ENCODE measurements at places on chromosomes 3 and 15.

- DNase-seq, result no peak
Observed at GRCh38 chr3:148641722-148642121, 56.0 kb upstream of the AGTR1 start.

GRCh38 chr15:88166082-88166993 is 90.2 kb downstream of the NTRK3 start:
- peak; percentile 19 for DNase-seq

- DNase-seq, result no peak
Observed at GRCh38 chr15:75073197-75073596, 49.8 kb downstream of the PPCDC start.

DNA sequence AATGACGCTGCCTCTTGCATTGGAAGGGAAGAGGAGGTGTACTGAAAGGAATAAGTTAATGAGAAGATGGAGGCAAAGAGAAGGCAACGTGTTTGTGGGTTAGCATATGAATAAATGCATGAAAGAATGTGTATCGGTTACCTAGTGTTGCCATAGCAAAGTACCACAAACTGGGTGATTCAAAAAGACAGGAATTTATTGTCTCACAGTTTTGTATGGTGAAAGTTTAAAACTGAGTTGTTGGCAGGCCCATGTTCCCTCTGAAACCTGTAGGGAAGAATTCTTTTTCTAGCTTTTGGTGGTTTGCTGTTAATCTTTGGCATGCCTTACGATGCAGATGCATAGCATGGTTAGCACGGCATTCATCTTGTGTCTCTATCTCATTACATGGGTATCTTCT is 729.9 kb downstream of the MECOM start:
- no peak for DNase-seq

- DNase-seq, result no peak
Observed at GRCh38 chr15:74464216-74464615, 3.3 kb upstream of the UBL7 start.

DNA sequence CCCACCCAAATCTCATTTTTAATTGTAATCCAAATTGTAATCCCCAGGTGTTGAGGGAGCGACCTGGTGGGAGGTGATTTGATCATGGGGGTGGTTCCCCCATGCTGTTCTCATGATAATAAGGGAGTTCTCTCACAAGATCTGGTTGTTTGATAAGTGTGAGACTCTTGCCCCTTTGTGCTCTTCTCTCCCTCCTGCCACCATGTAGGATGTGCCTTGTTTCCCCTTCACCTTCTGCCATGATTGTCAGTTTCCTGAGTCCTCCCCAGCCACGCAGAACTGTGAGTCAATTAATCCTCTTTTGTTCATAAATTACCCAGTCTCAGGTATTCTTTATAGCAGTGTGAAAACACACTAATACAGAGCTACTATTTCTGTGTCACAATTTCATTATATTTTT is 88.7 kb downstream of the NCEH1 start:
- no peak for DNase-seq

DNA sequence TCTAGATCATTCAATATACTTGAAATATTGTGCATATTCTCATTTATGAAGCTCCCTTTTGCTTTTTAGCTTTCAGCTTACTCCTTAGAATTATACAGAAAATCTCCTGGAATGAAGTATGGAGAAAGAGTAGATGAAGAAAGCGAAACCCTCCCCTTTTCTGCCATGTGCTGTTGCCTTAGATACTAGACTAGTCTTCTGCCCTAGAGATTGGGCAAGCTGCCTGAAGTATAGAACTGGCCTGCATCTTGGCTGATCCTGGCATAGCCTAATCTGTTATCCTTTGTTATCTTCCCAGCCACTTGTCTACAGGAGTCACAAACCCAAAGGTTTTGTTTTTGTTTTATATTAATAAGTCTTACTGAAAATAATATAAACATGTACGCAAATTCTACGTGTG is 138.8 kb downstream of the RBPMS2 start:
- no peak for DNase-seq

DNA sequence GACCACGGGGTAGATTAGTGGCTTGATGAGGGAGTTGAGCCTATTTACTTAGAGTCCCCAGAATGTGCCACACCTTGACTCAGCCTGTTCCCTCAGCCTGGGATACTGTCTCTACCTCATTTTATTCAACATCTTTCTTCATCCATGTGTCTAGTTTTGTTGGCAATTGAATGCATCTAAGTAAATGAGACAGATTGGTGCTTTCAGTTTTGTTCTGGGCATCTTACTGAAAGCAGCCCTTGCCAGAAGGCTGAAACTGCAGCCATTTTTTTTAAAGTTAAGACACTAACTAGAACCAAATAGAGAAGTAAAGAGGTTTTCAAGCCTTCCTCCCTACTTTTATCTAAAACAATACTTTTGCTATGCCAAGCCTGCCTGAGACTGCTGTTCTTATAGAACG is 246.8 kb downstream of the SLCO3A1 start:
- DNase-seq, result no peak

GRCh38 chr3:183327343-183327742 is 74.3 kb downstream of the B3GNT5 start:
- DNase-seq, result no peak

- DNase-seq, result no peak
Observed at GRCh38 chr3:49238274-49239127, 38.5 kb downstream of the C3orf62 start.

GRCh38 chr15:58410353-58410752 is 21.4 kb upstream of the LIPC start:
- peak; percentile 18 for DNase-seq

GRCh38 chr15:65956899-65957298 is 87.6 kb downstream of the RAB11A start:
- DNase-seq, result no peak

DNA sequence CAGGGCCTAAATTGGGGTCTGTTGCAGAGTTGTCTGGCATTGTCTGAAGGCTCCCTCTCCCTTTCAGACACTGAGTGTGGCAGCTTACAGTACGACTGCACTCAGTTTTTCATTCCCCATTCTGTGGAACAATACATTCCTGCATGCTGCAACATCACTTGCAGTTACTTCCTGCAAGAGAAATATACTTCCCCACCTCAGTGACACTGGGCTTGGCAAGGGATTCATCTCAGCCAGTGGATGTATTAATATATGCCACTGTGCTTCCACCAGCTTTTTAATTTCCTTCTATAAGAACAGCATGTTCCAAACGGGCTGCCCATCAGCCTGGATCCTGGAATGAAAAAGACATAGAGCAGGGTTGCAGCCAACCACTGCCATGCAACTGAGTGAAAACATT is 23.1 kb downstream of the B3GALNT1 start:
- DNase-seq, result no peak

- DNase-seq, result no peak
Observed at GRCh38 chr3:159238646-159239045, 436.8 kb downstream of the MFSD1 start.

GRCh38 chr3:17740721-17741141 is 1.7 kb downstream of the TBC1D5 start:
- no peak for DNase-seq

DNA sequence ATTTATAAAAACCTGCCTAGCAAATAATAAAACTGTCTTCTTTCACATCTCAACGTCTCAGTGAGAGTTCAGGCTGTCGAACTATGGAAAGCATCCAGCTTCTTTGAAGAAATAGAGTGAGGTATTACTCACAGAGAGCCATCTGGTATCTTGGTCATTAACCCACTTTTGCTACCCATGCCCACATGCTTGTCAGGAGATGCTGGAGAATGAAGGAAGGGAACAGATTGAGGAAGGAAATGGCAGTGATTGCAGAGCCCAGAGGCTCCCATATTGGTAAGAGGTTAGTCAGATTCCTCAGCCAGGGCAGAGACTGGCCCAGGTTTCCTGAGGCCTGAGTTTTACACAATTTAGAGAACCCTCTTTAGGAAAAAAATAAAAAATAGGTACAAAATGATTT is 119.1 kb downstream of the B3GALNT1 start:
- no peak for DNase-seq

- DNase-seq, result no peak
Observed at GRCh38 chr3:175346573-175347356, 487.6 kb downstream of the NAALADL2 start.

- DNase-seq, result no peak
Observed at GRCh38 chr3:170405101-170405500, 13.6 kb upstream of the CLDN11 start.

DNA sequence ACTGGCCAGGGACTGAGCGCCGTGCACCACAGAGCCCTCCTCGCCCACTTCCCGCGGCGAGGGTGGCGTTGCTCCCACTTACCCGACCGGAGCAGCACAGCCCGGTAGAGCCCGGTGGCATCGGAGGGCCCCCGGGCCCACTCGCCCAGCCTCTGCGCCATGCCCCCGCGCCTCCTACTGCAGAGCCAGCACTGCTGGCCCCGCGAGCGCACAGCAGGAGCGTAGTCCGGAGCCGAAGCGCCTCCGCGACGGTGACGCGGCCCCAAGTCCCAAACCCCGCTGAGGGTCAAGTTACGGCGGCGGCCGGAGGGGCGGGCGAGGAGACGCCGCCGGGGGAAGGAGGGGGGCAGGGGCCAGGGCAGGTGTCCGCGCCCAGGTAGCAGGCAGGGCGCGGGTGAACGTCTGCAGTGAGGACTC is 9.6 kb upstream of the FAM107A start:
- no peak for DNase-seq

DNA sequence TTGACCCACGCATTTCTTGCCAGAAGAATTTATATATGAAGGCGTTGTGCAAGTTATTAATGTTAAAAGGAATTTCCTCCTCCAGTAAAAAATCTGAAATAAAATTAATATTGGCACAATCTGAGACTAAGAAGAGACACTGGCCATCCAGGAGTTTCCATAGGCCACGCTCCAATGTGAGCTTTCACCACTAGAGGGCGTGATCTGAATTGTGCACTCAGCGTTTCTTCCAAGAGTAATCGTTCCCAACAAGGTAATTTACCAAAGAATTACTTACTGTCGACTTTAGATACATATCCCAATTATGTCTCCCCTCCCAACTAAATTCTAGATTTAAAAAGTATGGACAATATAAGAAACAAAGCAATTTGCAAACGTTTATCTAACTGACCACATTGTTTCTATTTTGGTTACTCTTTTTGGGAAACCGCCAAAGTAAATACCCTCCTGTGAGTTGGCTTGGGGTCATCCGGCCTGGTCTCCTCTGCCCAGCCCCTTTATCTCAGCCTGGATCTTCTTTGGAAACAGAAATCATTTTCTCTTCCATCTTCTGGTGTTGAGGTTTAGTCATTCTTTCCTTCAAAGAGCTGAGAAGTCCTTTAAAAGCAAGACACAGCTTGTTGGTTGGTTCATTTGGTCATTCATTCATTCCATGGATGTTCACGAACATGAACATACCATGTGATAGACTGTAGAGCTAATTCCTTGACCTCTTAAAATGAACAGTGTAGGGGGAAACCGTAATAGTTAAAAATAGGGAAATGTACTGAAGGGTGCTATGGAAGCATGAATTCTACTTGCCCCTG is 26.2 kb downstream of the POLR2M start:
- peak; percentile 52 for DNase-seq

GRCh38 chr3:98188545-98188944 is 22.0 kb downstream of the OR5H15 start:
- DNase-seq, result peak; percentile 29

GRCh38 chr15:71570736-71571135 is 239.6 kb upstream of the NR2E3 start:
- DNase-seq, result no peak

GRCh38 chr3:6779140-6779539 is 81.8 kb upstream of the GRM7 start:
- no peak for DNase-seq

GRCh38 chr15:94576889-94577533 is 345.6 kb downstream of the MCTP2 start:
- peak; percentile 42 for DNase-seq

DNA sequence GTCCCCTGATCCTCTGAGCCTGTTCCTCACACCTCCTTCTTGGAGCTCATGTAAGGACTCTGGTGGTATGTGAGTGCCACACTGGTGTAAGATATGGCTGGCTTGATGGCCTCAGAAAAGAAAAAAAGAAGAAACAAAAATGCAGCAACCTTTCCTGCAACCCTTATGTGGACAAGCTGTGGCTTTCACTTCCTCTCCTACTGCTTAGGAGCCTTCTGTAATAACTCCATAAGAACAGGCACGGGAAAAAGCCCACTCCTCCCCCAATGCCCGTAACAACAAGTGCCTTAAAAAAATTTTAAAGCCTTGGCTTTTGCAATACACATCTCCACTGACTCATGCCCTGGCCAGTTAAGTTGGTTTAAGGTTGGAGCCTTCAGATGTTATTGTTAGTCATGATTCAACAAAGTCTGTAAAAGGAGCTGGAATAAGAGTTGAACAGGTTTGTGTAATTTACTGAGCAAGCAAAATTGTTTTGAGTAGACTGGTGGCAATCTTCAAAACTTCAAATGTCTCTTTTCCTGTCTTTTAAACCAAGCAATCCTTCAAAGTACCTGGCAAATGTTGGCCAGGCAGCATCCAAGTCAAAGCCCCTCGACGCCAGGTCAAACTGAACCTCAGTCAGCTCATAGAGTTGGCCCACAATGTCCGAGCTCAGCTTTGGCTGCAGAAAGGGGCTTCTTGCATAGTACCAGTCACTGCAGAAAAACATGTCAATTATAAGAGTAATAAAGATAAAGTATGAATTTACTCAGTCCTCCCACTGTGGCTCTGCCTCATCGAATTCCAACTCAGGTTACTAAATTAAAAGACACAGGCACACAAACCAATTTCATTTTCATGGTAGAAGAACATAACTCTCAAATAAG is 22.9 kb downstream of the FYCO1 start:
- DNase-seq, result peak; percentile 37

DNA sequence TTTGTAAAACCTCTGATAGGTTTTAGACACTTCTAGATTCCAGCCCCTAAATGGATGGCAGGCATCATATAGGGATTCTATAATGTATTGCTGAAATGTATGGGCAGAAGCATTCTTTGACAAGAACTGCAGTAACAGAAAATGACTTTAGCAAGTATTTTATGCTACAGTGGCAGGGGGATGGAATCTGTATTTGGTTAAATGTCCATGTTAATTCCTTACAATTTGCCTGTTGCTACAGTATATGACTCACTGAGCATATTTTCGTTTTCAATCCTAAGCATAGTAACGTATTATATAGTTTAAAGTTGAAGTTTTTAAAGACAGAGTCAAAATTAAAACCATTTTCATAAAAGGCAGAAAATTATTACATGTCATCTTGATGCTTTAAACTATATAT is 150.1 kb downstream of the MEX3B start:
- no peak for DNase-seq

- no peak for DNase-seq
Observed at GRCh38 chr3:32850226-32850625, 32.4 kb downstream of the TRIM71 start.

- DNase-seq, result no peak
Observed at GRCh38 chr3:136151219-136151618, 44.9 kb downstream of the MSL2 start.

- DNase-seq, result no peak
Observed at GRCh38 chr3:115523458-115523857, 99.9 kb upstream of the GAP43 start.

Measured in GM20000 (cell line).